Pancreas (tissue), 10 donors: ENCODE measurements at places on chromosomes 11 and 22. TPM values are rescaled to one million over a fixed set of nuclear protein-coding genes. Genes with fewer than 3 reads are reported as not detected.

GRCh38 chr11:68950270-68950669 lies 30.5 kb downstream of the MRGPRD start:
- no peak for DNase-seq

DNA sequence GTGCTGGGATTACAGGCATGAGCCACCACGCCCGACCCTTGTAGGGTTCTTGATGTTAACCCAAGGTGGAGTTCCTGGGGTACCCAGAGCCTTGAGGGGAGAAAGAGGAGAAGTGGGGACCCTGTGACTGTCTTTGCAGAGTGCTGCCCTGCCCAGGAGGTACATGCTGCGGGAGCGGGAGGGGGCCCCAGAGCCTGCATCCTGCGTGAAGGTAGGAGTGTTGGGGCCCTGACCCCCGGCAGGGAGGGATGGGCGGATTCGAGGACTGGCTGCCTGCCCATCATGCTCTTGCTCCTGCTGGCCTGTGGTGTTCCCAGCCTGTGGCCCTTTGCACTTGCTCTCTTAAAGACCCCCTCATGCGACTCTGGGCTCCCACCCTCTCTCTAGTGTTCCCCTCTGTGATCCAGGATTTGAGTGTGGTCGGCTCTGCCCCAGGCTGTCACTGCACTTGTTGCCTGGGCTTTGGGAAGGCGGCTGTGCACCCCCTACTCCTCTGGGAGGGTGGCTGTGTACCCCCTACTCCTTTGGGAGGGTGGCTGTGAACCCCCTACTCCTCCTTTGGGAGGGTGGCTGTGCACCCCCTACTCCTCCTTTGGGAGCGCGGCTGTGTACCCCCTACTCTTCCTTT lies 4.5 kb downstream of the SCO2 start:
- no peak for DNase-seq

DNA sequence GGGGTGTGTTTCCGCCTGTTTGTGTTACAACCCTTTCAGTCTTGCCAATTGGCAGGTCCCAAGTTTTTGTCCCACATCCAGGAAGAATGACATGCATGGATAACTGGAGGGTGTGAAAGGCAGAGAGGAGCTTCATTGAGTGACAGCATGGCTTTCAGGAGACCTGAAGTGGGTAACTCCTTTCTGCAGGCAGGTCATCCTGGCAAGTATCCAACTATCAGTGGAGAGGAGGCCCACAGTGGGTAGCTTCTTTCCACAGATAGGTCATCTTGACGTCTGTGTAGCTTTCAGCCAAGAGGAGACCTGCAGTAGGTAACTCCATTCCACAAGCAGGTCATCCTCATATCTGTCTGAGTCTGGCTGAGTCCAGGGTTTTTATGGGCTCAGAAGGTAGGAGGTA lies 1268.8 kb upstream of the CNTN5 start:
- no peak for DNase-seq

- DNase-seq: peak; percentile 28
These were observed 460 bp downstream of the ZC3H12C start for GRCh38 chr11:110093407-110094297.

DNA sequence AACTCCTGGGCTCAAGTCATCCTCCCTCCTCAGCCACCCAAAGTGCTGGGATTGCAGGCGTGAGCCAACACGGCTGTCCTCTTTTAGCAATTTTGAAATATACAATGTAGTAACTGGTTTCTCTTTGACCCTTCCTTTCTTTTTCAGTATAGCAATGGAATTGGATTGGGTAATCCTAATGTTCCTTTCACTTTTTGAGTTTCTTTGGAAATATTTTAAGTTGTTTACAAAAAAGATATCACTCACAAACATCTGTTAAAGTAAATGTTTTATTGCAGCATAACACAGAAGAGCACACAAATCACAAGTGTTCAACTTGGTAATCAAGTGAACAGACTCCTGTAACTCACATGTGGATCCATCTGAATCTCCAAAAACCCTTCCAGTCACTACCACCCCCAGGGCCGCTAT lies 44.6 kb upstream of the EP300 start:
- no peak for DNase-seq

- no peak for DNase-seq
These were observed 595.0 kb downstream of the TBC1D22A start for GRCh38 chr22:47357493-47357892.

- DNase-seq: no peak
These were observed 23.5 kb upstream of the THY1 start for GRCh38 chr11:119446434-119446833.

DNA sequence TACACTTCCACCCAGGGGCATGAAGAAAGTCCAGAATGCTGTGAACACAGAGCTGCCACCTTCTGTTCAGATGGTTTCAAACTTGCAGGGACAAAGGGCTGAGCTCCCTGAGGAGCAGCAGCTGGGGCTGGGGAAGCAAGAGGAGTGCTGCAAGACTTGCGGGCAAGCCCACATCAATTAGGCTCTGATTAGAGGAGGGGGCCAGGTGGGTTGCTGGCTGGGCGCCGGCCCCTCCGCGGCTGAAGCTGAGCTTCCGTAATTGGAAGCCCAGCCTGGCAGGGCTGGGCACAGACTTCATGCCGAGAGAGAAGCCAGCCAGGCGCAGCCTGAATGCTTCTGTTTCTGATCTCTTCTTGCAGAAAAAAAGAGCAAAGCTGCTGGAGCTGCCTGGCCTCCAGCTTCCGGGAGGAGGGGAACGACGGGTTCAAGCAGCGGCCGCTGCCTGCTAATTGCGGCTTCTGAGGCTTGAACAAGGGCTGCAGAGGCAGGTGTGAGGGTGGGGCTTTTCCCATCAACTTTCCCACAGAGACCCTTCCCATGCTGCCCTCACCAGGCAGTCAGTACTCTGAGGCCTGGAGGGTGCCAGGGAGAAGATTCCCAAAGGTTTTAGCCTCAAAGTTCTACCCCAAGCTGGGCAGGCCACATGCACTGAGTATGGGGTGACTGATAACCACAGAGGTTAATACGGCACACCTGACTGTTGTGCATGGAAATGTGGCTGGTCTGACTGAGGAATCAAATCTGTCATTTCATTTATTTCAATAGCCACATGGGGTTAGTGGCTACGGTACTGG lies 91.1 kb upstream of the LMO1 start:
- no peak for DNase-seq

GRCh38 chr11:1869427-1870325 lies 16.8 kb downstream of the LSP1 start:
- no peak for DNase-seq

GRCh38 chr11:40842750-40843339 lies 616.6 kb downstream of the LRRC4C start:
- no peak for DNase-seq

GRCh38 chr22:32607086-32607485 lies 132.5 kb downstream of the FBXO7 start:
- DNase-seq: no peak

- DNase-seq: peak; percentile 43
These were observed 3.0 kb upstream of the SLCO2B1 start for GRCh38 chr11:75147875-75148263.

DNA sequence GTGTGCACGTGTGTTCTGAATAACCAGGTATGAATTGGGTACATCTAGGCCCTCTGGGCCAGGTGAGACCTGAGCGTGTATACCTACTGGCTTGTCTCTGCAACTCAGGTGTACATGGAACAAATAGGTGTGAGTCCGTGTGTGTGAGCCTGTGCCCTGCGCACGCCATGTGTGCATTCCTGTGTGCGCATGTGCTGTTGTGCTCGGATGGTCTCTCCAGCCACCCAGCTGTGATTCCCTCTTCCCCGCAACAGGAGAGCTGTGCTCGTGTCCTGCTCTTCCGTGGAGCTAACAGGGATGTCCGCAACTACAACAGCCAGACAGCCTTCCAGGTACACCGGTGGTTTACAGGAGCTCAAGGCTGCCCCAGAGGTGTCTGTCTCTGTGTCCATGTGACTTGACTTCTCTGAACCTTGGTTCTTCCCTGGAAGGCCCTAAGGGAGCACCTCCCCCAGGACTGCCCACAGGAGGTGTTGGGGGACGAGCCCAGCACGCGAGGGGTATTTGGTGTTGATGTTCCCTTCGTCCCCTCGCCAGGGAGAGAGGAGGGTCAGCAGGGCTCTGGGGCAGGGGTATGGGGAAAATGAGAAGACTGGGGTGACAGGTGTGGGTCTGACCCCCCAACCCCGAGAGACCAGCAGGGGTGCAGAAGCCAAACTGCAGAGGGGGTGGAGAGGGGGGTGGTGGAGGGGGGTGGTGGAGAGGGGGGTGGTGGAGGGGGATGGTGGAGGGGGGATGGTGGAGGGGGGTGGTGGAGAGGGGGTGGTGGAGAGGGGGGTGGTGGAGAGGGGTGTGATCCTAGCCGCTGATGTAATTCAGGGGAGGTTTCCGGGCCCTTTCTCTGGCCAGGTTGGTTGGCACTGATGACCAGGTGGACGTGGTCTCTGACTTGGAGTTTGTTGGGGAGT lies 10.7 kb downstream of the SHANK3 start:
- DNase-seq: no peak

- DNase-seq: peak; percentile 44
These were observed 98.8 kb downstream of the PKNOX2 start for GRCh38 chr11:125263268-125263790.

GRCh38 chr11:126378763-126379162 lies 23.3 kb downstream of the ST3GAL4 start:
- no peak for DNase-seq

- DNase-seq: no peak
These were observed 9.9 kb upstream of the TALDO1 start for GRCh38 chr11:737366-737765.

GRCh38 chr11:36507824-36508489 lies 2.1 kb downstream of the TRAF6 start:
- DNase-seq: no peak

DNA sequence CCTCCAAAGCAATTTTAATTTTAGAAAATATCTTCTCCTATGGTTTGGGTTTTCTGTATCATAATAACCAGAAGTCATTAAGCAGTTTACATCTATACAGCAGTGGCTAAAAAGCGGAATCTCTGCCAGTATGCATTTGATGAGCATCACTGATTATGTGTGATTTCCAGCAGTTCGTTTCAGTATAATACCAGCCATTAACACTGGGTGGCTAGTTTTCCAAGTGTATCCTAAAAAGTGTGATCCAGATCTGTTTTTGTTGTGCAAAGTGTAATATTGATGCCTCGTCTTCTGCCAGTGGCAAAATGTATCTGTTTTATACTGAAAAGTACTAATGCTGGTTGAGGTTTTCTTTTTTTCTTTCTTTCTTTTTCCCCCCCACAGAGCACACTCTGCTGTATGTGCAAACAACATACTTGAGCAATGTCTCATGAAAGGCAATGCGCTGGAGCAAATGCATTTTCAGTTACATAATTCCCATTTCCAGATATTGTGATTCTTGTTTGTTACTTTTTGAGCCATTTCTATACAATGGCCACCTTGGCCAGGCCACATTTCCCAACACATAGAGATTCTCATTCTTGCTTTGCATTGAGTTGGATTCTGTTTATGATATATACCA lies 64.2 kb downstream of the SLC36A4 start:
- no peak for DNase-seq

DNA sequence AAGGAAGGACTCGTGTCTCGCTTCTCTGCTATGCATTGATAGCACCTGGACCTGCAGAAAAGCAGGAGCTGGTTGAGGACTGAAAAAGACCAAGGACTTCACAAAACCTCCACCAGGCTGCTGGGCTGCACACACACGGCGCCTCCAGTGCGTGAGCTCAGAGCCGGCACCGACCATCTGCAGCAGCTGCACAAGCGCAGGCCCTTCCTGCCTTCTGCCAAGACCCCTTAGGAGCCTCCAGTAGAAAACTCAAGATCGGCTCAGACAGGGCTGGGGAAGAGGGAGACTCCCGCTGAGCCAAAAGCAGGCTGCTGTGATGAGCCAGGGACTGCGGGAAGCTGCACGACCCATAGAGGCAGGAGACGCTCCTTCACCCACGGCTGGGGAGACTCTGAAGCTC lies 70.9 kb downstream of the PHF21B start:
- DNase-seq: no peak

DNA sequence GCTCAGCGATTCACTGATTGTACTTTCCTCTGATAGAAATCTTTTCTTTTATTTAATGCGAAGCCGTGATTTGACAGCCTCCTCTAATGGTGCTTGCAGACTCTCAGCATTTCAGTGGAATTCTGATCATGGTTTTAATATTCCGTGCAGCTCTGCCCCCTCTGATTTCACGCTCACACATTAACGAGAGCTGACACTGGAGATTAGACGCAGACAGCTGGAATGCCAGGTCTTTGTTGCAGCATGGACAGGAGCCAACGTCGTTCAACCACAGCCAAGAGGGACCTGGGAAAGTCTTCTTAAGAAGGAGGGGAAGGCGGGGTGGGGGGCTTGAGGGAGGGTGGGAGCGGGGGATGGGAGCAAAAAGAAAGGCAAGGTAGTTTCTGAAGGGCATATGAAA lies 186.4 kb downstream of the BLID start:
- peak; percentile 47 for DNase-seq

- no peak for DNase-seq
These were observed 50.3 kb downstream of the MICAL2 start for GRCh38 chr11:12160680-12161079.

- no peak for DNase-seq
These were observed 308.3 kb upstream of the NCAM1 start for GRCh38 chr11:112652786-112653390.

DNA sequence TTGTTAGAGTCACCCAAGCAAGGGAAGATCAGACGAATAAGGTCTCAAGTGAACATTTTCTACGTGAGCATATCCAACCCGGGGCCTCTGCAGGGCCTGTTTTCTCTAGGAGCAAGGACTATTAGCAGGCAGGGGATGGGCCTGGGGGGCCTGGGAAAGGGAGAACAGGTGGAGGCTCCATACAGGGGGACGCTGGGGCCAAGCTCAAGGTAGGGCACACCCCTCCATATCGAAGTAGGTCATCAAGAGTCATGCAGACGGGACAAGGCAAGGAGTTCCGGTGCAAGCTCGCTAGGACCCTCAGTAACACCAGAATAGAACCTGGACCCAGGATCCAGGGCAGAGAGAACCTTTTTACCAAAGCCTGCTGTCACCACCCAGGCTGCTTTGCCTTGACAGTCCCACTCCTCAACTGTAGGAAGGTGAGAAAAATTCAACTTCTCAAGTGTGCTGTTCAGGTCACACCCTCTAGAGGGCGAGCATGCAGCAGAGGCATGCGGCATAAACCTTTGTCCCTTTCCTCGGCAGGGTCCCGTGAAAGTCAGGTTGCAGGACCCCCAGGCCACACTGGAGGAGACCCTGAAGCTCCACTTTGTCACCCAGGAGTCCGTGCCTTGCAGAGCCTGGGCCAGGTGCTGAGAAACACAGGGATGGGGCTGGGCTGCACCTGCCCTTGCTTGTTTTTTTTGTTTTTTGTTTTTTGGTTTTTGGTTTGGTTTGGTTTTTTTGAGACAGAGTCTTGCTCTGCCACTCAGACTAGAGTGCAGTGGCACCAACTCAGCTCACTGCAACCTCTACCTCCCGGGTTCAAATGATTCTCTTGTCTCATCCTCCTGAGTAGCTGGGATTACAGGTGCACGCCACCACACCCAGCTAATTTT lies 8.6 kb upstream of the APOBEC3B start:
- DNase-seq: no peak

FGF3 gene
- polyA plus RNA-seq: not detected

DCDC1 gene
- polyA plus RNA-seq: 0.57 TPM

RNF26 gene
- polyA plus RNA-seq: 4.9 TPM

OR51E2 gene
- not detected for polyA plus RNA-seq

SHISAL1 gene
- polyA plus RNA-seq: 0.87 TPM

MS4A12 gene
- 0.15 TPM for polyA plus RNA-seq

HMOX1 gene
- polyA plus RNA-seq: 5.2 TPM

RIC3 gene
- polyA plus RNA-seq: 49.9 TPM

TEX54 gene
- polyA plus RNA-seq: not detected

DBX1 gene
- not detected for polyA plus RNA-seq

NLRP14 gene
- polyA plus RNA-seq: not detected
